ENCODE measurements at places on chromosomes 3 and 15. TPM values are rescaled to one million over a fixed set of nuclear protein-coding genes. Genes with fewer than 3 reads are reported as not detected.

DNA sequence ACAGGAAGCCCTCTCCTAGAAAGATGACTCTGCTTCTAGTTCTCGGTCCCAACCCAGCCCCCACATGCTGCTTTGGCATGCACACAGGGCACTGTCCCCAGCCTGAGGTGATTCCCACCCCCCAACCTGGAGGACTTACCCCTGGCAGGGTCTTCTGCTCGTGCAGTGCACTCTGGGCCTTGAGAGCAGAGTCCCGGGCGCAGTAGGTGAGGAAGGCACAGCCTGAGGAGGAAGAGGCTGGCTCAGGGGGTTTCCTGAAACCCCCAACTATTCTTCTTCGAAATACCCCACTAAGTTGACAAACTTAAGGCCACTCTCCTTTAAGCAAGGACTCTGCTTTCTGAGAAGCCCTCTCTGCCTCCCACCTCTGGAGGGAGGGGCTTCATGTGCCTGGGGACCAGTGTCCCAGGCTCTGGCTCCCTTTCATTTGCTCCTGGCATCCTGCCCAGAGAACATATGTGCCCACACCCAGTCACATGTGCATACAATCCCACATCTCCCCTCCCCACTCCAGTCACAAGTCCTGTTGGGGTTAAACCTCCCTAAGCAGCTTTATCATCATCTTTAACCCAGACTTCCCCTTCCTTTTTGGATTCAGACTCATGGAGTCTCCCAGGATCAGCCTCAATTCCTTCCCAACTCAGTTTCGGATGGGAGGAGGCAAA is 4.1 kb downstream of the CELF6 start:
- DNase-seq = no peak

GRCh38 chr15:93467337-93467736 is 378.3 kb upstream of the RGMA start:
- no peak for DNase-seq

GRCh38 chr3:43638594-43639447 is 17.0 kb upstream of the ANO10 start:
- DNase-seq = peak; percentile 17

DNA sequence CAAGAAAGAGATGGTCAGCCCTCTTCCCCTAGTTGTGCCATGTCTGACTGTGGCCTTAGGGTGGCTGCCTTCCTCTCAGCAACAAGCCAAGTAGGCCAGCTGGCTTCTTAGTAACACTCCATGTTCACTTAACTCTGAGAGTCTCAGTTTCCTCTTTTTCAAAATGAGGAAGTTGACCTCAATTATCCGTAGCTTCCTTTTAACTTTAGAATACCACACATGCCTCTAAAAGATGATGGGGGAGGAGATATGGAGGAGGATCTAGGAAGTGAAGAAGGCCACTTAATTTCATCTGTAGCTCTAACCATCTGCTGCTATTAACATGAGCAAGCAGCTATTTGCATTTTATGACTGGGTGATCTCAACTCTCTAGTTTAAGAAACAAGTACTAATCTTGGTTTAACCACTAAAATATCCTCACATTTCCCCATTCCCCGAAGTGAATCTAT is 32.9 kb downstream of the CD200R1L start:
- DNase-seq = no peak

GRCh38 chr3:157913741-157914150 is 192.5 kb downstream of the SHOX2 start:
- DNase-seq = no peak

GRCh38 chr3:7328339-7328738 is 467.4 kb downstream of the GRM7 start:
- no peak for DNase-seq

DNA sequence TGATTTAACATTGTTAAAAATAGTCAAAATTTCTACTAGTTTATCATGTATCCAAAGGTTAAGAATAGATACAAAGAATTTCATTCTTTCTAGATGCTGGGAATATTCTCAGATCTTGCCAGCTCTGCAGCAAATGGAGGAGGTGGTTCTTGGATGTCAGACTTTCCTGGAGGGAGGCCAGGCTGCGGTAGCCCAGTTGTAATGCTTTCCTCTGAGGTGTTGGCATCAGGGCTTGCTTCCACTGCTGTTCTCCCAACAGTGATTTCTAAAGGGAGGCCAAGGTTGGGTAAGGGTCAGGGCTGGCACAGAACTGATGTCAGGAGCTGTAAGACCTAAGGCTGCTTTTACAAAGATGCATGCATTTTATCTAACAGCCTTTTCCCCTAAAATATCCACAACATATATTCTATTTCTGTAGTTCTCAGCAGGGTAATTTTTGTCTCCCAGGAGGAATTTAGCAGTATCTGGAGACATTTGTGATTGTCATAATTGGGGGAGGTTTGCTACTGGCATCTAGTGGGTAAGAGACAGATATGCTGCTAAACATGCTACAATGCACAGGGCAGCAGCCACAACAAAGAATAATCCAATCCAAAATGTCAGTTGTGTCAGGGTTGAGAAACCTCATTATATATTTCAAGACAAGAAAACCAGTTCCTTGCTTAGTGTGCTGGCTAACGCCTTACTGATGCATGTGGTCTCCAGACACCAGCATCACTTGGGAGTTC is 42.0 kb upstream of the SPTSSB start:
- DNase-seq = no peak

DNA sequence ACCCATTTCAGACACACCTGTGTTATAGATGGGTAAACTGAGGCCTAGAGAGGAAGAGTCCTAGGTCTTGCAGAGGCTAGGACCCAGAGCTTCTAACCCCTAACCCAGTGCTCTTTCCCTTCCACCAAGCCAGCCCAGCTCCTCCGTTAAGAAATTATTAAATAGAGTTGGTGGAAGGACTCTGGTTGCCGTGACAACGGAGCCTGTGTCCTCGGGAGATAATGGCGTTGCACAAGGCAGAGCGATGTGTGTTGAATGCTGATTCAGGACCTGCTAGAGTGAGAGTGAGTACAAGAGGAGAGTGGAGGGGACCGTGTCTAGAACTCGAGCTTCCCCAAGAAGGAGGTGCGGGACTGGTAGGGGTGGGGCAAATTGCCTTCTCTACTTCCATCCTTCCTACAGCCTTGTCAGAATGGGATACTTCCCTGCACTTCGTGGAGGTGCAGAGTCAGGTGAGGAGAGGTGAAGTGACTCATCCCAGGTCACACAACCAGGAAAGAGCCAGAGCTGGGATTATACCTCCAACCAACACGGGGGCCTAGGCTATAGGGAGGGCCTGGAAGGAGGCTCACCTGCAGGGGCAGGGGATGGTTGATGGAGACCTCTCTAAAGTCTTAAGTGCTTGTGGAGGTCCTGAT is 8.6 kb downstream of the SLC6A1 start:
- no peak for DNase-seq

Gene GASK1A
- not detected for total RNA-seq

Gene TRPM1
- not detected for total RNA-seq

GRCh38 chr15:25527118-25527517 is 88.3 kb upstream of the UBE3A start:
- no peak for DNase-seq

Gene PRR20G
- total RNA-seq = not detected

DNA sequence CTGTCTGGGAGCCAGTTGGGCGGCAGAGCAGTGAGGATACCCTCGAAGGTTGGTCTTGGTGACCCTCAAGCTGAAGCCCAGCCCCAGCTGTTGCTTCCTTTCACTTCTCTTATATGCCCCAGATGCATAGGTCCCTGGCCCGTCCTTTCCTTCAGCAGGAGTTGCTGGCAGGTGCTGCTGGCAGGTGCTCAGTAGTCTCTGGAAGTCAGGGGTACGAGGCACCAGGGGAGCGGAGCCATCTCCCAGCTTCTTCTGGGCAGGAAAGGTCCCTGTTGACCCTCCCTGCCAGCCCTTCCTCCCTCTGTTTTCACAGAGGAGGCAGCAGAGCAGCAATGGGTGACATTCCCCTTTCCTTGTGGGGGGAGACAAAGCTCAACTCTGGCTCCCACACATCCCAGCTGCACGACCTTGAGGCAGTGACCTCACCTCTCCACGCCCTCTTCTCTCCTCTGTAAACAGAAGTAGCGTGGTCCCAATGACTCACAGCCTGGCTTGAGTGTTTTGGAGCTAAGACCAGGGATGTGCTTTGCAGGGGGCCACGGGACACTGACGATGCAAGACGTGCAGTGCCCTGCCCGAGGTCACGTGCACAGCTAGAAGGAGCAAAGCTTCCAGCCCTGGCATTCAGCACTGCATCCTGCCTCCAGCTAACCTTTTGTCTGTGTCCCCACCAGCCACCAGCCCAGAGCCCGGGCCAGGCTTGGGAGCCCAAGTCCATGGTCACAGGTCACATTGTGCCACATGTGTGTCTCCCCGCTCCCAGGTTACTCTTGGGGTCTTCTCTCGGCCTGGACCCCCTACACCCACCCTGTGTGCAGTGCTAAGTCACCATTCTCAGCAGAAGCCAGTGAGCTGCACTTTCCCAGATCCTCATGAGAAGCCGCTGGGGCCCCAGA is 49.7 kb downstream of the SLC6A6 start:
- no peak for DNase-seq

Gene GP5
- total RNA-seq = 0.23 TPM

- DNase-seq = no peak
Measured at GRCh38 chr3:55923626-55924025, 436.5 kb upstream of the WNT5A start.

DNA sequence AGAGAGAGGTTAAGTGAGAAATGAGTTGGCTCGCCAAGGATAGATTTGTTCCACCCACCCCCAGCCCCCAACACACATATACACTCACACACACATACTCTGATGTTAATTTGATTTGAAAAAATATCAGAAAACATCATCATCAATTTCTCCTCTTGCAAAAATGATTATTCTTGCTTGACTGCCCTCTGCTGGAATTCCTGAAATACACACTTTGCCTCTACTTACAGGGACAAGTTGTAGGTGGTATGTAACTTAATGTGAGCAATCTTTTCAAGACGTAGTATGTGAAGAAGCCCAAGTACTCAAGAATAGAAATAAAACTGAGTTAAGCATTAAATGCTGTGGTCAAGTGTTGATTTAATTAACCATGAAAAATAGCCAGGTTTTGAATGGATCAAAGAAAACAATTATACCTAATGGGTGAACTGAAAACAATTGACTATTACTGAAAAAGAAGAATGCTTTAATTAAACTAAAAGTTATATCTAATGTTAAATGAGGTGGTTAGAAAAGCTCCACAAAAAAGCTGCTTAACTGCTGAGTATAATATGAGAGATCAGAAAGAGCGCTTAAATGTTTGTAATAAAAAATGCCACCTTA is 46.6 kb upstream of the MDFIC2 start:
- no peak for DNase-seq

Gene RHOV
- 0.49 TPM for total RNA-seq

Gene COL8A1
- not detected for total RNA-seq

All from activated T-cell treated with anti-CD3 and anti-CD28 coated beads, Interleukin-2, amount 50 U/mL, for 4 hours (primary cell).